GM10248 (cell line): ENCODE measurements at places on chromosomes 16 and 17.

DNA sequence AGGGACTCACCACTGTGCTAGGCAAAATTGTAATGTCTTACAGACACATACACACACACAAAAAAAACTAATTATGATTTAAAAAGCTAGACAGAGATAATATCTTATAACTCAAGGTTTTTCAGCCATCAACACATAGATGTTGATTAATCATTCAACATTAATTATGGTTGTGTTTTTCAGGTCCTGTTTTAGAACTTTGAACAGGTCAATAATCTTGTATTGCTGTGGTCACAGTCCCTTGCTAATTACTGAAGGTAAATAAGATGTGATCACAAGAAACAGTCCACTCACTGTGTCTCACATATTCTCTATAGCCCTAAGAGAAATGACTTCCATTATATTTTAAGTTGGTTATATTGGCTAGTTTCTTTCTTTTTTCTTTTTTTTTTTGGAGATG is 32.4 kb upstream of the TENT4B start:
- no peak for DNase-seq

DNA sequence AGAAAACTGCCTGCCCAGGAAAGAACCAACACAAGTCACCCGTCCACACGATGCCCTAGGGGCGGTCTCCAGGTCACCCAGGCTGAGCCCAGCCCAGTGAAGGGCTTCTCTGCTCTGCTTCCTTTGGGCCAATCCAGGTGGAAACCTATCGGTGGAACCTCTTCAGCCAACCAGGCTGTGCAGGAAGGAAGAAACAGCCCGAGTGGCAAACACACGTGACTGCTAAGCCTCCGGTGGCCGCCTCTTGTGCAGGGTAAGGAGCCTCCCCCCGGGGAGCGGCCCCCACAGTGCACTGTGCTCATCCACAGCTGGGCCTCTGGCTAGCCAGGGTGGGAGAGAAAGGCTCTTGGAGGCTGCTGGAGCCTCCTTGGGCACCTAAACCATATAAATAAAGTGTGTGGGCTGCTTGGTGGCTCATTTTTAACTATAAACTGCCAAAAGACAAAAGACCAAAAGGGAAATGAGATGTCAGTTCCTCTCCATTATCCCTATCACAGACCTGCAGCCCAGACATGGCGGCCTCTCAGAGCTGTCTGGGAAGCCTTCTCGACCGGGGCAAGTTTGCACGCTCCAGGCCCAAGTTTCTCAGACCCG is 2.4 kb downstream of the RTN4RL1 start:
- no peak for DNase-seq

- peak; percentile 36 for DNase-seq
Measured at GRCh38 chr16:78437352-78437968, 338.0 kb downstream of the WWOX start.

- DNase-seq, result no peak
Measured at GRCh38 chr17:38959508-38959907, 7.7 kb downstream of the FBXO47 start.

DNA sequence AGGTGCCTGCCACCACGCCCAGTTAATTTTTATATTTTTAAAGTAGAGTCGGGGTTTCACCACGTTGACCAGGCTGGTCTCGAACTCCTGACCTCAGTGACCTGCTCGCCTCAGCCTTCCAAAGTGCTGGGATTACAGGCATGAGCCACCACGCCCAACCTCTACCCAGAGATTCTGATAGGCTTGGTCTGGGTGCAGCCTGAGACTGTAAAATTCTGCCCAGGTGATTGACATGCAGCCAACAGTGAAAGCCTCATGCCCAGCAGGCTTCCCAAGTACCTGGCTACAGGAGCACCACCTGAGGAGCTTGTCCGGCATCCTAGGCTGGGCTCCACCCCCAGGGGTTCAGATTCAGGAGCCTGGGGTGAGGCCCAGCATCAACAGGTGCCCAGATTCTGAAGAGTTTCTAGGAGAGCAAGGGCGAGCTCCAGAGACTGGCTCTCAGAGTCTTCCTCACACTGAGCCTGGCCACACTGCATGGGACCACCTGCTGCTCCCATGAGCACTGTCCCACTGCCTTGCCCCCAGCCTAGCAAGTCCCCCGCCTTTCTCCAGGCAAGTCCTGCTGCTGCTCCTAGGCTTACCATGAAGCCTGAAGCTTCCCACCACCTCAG is 16.6 kb downstream of the ZNF385C start:
- no peak for DNase-seq

- DNase-seq, result no peak
Measured at GRCh38 chr16:89619840-89620239, 6.4 kb downstream of the DPEP1 start.

DNA sequence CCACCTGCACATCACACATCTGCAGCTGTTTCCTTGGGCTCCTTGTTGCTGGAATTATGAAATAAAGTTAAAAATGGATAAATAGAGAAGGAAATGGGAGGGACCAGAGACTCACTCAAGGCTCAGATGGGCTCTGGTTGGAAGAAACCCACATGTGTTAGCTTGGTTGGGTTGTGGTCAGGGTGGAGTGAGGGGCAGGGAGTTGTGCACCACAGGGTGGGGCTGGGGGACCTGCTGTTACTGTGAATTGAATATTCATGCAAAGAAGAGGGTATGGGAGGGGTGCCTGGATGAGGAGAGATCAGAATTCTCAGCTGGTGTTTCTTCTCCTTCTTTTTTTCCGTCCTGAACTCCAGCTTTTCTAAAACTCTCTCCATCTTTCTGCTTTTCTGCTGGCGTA is 320.7 kb downstream of the MAP2K4 start:
- DNase-seq, result no peak

DNA sequence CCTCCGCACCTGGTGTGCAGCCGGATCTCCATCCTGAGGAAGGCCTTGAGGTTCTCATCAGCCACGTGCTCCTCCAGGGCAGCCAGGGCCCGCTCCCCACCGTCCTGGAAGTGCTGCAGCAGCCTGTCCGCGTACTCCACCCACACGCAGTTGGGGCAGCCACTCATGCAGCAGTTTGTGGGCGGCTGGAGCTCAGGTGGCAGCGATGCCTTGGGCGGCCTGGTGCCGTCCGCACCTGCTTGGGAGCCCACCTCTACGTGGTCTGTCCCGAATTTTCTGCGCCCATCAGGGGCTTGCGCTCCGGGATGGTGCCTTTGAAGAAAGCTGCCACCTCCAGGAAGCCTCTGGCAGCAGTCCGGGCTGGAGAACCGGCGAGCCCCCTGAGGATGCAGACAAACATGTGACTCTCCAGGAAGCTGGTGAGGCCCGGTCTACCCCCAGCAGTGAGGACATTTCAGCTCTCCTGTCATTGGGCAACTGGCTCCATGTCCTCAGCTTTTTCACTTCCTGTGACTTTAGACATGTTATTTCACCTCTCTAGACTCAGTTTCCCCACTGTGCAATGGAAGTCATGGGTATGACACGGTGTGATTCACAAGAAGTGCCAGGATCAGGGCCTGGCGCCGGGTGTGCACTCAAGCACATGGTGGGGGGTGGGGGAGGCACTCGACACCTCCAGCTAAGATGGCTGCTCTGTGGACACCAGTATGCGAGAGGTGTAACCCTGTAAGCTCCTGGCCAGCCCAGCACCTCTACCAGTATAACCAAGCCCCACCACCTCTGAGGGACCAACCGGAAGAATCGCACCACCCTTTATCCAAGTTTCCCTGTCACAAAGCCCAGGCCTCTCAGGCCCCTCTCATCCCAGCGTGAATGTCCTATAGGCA is 957 bp downstream of the OXLD1 start:
- DNase-seq, result peak; percentile 63

DNA sequence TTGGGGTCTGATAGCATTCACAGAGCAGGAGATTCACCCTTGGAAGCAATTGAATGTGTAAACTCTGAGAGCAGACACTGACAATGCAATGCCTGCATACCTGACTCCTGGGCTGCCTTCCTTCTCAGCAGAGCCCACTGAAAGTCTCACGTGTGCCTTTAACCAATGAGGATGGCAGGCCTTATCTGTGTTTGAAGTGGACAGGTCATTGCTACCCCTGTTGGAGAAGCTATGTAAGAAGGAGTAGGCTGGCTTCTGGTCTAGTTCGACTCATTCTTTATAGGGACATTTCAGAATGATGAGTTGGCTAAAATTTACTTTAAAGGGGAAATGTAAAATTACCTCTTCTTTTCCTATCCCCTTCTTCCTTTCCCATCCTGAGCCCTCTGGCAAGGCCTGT is 446.3 kb downstream of the SLC39A11 start:
- no peak for DNase-seq

DNA sequence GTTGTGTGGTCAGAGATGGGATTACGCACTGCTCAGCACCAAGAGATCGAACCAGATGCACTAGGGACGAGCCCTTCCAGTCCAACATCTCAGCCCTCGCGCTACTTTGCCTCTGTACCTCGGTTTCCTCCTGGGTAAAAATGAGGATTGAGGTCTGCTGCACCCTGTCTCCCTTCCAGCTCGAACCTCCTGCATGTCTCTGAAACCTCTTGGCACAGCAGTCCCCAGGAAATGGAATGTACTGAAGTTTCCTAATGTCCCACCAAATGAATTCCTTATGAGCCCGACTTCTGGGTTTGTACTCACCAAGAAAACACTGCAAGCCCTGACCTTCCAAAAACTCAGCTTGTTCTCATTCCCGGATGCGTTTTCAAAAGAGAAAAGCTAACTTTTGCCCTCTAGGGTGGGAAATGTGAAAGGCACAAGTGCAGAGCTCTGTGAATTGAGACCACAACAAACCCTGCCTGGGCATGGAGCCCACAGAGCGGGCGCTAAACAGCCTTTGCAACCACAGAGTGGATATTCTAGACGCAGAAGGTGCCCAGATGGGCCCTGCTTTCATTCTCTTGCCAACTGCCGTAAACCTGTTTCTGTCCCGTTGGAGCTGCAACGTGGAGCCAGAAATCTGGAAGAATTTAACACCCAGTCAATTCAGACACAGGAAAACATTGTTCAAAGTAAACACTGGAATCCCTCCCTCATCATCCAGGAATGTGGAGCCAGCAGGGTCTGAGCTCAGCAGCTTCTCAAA is 10.3 kb downstream of the CDRT4 start:
- no peak for DNase-seq

DNA sequence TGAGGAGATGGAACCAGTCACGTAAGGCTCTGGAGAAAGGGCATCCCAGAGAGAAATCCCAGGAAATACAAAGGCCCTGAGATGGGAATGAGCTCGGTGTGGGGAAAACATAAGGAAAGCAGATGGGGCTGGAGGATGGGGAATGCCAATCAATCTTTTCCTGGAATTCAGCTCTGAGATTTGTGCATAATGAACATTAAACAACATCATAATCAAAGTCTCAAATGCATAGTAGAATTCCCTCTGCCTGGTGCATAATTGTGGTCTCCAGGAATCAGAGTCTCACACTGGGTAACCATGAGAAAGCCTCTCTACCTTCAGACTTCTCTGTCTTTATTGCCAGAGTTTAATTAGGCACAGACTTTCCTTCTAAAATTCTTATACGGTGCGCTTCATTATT is 30.8 kb downstream of the OTOA start:
- DNase-seq, result no peak

- peak; percentile 69 for DNase-seq
Measured at GRCh38 chr16:2428051-2428783, 1.0 kb upstream of the CCNF start.

- DNase-seq, result no peak
Measured at GRCh38 chr17:28161311-28161710, 118.8 kb downstream of the NLK start.

DNA sequence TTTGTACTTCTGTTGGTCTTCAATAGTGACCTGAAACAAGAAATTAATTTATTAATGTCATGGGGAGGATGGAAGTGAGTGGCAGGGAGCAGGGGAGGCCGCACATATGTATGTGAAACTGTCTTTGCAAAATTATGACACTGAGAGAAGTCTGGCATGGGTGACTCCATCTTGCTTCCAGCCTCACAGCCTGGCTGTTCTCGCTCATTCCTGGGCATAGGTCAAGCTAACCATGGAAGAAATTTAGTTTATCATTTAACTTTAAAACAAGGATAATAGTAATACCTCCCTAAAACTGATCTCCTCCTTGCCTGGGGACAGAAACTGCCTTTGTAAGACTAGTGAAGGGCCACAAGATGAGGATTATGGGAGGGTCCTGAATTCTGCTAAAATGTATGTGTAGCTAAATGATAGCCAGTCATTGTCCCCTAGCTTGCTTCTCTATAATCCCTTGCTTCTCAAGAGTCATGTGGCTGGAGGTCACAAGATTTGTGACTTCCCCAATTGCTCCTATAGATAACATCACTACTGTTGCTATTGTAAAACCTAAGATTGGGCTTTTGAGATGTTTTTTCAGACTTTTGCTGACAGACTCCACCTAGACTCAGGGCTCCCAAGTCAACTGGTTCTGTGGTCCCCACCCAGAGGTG is 126.0 kb downstream of the HS3ST3A1 start:
- no peak for DNase-seq

DNA sequence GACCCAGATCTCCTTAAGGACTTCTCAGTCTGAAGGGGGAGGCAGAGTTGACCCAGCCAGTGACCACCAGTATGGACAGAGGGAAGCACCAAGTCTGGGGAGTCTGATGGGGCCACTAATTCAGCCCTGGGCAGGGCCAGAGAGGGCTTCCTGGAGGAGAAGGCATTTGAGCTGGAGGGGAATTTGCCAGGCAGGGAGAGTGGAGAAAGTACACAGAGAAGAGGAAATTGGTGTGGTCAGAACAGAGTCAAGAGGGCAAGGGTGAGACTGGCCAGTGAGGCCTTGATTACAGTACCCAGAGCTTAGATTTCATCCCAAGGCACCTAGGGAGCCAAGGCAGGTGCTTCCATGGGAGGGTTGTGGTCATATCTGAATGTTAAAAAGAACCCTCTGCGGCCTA is 36.3 kb downstream of the MYO15A start:
- DNase-seq, result no peak

DNA sequence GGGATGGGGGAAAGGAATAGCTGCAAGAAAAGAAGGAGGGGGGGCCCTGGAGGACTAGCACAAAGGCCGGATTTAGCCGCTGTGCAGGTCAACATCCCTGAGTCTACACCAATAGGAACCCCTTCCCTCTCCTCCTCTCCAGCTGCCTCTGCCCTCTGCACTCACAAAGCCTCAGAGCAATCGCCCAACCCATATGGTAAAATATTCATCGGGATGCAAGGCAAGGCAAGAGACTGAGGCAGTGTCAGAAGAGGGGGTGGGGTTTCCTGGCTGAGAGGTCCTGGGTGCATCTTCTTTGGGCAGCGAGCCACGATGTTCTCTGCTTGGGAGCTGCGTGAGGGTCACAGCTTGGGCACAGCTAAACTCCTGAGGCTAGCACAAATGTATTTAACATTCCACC is 115.5 kb upstream of the NLRP1 start:
- DNase-seq, result no peak
